ENCODE measurements at places on chromosomes 2 and 18. TPM values are rescaled to one million over a fixed set of nuclear protein-coding genes. Genes with fewer than 3 reads are reported as not detected.

TUBA4B gene
- not detected for total RNA-seq

DNA sequence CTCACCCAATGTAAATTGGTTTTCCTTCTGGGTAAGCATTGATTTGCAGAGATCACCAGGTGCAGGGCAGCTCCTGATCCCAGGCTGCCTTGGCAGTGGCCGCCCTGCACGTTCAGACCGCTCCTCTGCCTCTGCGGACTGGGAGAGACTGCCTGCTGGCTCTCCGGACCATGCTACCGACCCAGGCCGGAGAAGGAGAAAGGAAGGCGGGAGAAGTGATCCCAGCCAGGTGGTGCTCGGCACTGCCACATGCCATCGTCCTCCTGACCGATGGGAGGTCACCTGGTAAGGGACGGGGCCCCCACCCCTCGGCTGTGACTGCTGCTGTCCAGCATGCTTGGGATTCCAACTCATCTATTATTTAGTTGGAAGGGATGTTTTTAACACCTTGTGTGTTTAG is 108.1 kb upstream of the POU3F3 start:
- DNase-seq: no peak

NT5DC4 gene
- not detected for total RNA-seq

REG1B gene
- total RNA-seq: not detected

PLEK gene
- total RNA-seq: not detected

Measured in PC-3 (cell line).